ENCODE measurements at places on chromosomes 2 and 18.

- no peak for DNase-seq
These were observed 179.4 kb upstream of the CXCR4 start for GRCh38 chr2:136297312-136297711.

DNA sequence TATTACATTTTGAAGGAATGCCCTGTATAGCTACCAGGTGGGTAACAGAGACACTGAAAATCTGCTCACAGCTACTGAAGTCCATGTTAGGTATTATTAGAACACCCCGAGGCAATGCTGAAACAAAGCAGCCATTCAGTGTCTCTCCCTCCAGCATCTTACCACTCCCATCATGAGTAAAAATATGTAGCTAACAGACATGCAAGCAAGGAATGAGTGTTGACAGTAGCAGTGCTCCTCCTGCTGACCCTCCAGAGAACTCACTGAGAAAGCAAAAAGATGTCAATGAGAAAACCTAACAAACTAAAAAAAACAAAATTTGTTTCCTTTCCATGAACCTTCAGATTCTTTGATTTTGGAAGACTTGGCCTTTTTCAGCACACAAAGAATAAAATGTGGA is 393.9 kb downstream of the LRRTM1 start:
- DNase-seq, result no peak

DNA sequence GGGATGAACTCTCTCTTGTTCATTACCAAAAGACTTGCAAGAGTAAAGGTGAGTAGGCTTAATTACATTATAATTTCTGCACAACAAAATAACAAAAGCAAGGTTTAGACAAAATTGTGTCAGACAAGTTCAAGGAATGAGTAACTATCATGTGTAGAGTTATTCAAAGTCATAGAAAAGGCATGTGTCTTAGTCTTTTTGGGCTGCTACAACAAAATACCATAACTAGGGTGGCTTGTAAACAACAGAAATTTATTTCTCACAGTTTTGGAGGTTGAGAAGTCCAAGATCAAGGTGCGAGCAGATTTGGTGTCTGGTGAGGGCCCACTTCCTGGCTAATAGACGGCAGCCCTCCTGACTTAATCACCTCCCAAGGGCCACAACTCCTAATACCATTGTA is 37.6 kb downstream of the IL1R2 start:
- DNase-seq, result no peak

- no peak for DNase-seq
These were observed 57.7 kb downstream of the PDCL3 start for GRCh38 chr2:100620481-100620880.

- DNase-seq, result no peak
These were observed 535.2 kb downstream of the METTL4 start for GRCh38 chr18:2036086-2036485.

- no peak for DNase-seq
These were observed 1596.8 kb upstream of the SLC39A10 start for GRCh38 chr2:194060269-194060668.

GRCh38 chr2:240387669-240388358 is 47.6 kb upstream of the GPC1 start:
- DNase-seq, result no peak

DNA sequence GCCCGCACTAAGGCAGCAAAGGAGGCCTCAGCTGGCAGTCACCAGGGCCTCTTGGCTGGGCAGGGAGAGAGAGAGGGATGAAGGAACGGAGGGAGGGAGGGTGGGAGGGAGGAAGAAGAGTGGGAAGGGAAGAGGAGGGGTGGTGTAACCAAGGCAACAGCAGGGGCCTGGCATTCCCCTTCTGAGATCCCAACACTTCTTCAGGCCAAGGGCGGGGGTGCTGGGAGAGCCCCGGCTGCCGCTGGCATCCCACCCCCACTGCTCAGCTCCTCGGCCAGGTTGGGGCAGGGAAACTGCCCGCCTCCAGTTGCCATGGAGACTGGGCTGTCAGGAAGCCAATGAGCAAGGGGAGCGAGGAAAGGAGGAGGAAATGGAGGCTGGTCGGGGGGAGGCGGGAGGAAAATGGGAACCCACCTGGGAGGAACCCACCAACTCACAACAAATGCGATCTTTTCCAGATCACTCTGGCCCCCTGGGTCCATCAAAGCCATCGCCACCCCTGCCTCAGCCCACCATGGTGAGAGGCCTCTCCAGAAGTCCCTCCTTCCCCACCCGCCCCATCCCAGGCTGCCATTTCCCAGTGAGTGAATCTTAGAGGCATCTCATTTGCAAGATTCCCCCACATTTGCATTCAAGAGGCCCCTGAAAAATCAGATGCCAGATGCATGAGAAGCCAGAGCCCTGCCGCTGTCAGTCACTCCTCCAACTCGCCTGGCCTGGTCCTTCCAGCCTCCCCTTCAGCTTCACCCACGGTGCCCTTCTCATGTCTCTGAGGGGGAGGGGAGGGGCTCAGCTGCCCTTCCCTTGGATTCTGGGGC is 12.4 kb downstream of the SH2D6 start:
- DNase-seq, result no peak

- DNase-seq, result no peak
These were observed 500.8 kb upstream of the ZEB2 start for GRCh38 chr2:145020694-145021093.

DNA sequence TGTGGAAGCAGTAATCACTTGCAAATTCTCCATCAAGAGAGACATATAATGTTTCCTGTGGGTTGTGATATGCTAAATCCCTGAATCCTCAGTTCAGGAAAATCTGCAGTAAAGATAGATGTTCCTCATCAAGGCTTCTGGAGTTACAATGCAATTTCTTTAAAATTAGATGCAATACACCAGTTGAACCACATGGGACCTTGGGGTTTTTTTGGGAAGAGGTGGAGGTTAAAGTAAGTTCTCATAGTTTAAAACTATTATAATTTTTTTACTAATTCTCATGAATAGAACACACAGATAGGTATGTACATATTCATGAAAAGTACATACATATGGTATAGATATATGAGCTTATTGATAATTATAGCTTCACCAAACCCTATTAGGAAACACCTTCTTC is 496.2 kb downstream of the SATB2 start:
- DNase-seq, result no peak

- DNase-seq, result no peak
These were observed 12.3 kb upstream of the TFCP2L1 start for GRCh38 chr2:121297217-121297830.

- DNase-seq, result no peak
These were observed 109.7 kb downstream of the CD8B2 start for GRCh38 chr2:106596844-106597243.

DNA sequence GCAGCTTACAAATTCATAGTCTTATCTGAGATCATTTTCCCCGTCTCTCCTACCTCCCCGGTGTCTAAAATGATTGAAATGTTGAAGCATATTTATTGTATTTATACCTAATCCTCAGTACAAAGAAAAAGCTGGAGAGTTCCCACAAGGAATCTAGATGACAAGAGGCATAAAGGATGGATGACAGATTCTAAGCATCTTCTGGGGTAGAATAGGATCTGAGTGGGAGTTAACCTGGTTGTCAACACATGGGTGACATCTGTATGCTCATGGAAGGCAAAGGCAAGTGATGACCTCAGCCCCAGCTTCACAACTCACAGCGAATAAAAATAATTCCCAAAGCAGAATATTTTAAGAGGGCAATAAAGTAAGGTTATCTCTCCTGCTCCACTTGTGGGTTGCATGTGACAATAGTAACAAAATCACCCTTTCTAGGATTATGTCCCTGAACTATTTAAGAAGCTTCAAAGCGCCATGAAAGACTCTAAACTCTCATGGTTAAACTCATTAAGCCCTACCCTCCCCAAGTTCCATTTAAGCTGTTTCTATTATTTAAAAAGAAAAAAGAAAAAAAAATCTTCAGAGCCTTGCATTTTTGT is 32.2 kb downstream of the SGPP2 start:
- DNase-seq, result no peak

GRCh38 chr2:218381916-218382366 is at the start of gene SLC11A1:
Gene SLC11A1 (plus strand): TSS chr2:218382273. CDS start chr2:218382369, 96 bp downstream.
- no peak for DNase-seq

- no peak for DNase-seq
These were observed 204.2 kb downstream of the GBX2 start for GRCh38 chr2:235963853-235964577.

- DNase-seq, result no peak
These were observed 3.3 kb downstream of the NCK2 start for GRCh38 chr2:105747991-105748390.

DNA sequence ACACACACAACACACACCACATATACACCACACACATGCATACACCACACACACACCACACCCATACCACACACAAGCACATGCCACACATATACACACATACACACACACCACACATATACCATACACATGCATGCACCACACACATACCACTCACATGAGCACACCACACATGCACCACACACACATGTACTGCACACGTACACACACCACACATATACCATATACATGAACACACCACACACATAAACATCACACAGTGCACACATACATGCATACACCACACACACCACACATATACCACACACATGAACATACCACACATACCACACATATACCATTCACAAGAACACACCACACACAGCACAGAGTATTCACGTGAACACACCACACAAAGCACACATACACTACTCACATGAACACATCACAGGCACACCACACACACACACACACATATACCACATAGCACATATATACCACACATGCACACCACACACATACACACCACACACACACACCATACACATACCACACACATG is 219.9 kb upstream of the RAB6C start:
- DNase-seq, result no peak

DNA sequence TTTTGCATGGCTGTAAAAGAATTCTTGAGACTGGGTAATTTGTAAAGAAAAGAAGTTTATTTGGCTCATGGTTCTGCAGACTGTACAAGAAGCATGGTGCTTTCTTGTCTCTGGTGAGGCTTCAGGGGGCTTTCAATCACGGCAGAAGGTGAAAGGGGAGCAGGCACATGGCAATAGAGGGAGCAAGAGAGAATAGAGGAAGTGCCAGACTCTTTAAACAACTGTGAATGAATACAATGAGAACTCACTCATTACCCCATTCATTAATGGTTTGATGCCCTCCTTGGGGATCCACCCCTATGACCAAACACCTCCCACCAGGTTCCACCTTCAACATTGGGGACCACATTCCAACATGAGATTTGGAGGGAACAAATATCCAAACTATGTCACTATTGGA is 463.5 kb downstream of the MTX2 start:
- DNase-seq, result no peak

DNA sequence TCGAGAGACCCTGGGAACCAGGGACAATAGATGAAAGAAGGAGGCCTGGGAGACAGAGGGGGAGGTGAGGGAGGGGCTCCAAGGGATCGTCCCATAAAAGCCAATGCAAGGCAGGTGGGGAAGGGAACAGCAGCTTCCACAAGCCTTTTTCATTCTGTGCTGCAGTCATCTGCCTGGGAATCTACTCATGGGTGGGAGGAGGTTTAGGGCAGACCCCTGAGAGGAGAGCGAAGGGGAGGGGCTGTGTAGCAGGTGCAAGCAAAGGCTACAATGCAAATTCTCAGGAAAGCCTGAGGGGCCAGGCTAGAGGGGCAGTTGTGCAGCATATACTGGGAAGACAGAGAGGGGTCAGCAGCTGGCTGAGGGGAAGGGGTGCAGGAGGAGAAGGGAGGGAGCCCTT is 135.4 kb downstream of the SETBP1 start:
- DNase-seq, result no peak

- no peak for DNase-seq
These were observed 149.3 kb upstream of the HAAO start for GRCh38 chr2:42941633-42942176.

GRCh38 chr2:192957425-192957824 is 762.7 kb upstream of the TMEFF2 start:
- no peak for DNase-seq

Data from hindlimb muscle (tissue), 1 donor.